Large intestine (tissue), 12 donors: ENCODE measurements at places on chromosomes 12 and 14. TPM values are rescaled to one million over a fixed set of nuclear protein-coding genes. Genes with fewer than 3 reads are reported as not detected.
A peak's percentile ranks its signal among the peaks of the same experiment; 100 is the strongest.

DNA sequence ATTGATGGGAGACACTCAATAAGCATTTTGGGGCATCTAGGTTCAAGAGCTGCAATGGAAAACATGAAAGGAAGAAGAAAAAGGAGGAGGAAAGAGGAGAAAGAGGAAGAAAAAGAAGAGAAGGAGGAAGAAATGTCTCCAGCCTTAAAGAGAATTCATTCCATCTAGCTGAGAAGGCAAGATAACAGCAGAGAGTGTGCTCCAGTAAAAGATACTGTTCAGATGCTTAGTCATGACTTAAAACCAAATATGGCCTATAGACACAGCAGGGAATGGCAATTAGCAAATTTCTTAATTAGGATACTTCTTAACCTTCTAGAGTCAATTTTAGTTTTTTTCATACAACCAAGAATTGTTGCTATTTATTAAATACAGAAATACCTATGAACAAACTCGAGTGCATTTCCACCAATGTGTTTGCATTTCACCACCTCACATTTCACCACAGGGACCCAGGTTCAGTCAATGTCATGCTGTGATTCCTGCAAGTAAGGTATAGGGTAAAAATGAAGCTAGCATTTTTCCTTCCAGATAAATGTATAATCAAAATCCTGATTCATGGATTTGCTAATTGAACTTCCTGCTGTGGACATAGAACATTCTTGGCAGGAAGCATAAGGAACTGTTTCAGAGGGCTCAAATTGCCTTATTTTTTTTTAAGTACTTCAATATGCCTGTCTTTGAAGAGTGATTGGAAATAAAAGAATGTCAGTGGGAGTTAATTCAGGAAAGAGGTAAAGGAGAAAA lies 177.8 kb downstream of the RPS29 start:
- no peak overlapping the region for H3K27ac ChIP-seq
- DNase-seq: no peak
- no peaks in the 10 kb centered on the region for H3K27me3 ChIP-seq

Gene FAM186B
- 0.91 TPM for polyA plus RNA-seq

Gene STAC3
- polyA plus RNA-seq: 4.0 TPM

Gene GPR137C
- polyA plus RNA-seq: 4.6 TPM

Gene LTA4H
- 218 TPM for polyA plus RNA-seq

- H3K27ac ChIP-seq: no peak overlapping the region
- DNase-seq: peak; percentile 43
- no peak overlapping the region for H3K4me3 ChIP-seq
- H3K27me3 ChIP-seq: peaks cover 11% of the 10 kb centered on the region
- H3K36me3 ChIP-seq: no peaks in the 10 kb centered on the region
- peaks cover 4% of the 10 kb centered on the region for H3K4me1 ChIP-seq
These were observed 3.2 kb downstream of the KRT86 start for GRCh38 chr12:52277486-52278245.

GRCh38 chr14:78688503-78688902 lies 518.3 kb downstream of the NRXN3 start:
- no peaks in the 10 kb centered on the region for H3K36me3 ChIP-seq
- DNase-seq: no peak
- no peaks in the 10 kb centered on the region for H3K27me3 ChIP-seq
- no peak overlapping the region for H3K27ac ChIP-seq

GRCh38 chr14:56817396-56817921 lies 7.2 kb upstream of the OTX2 start:
- DNase-seq: no peak
- H3K27ac ChIP-seq: no peak overlapping the region
- no peaks in the 10 kb centered on the region for H3K36me3 ChIP-seq
- H3K4me3 ChIP-seq: no peak overlapping the region
- no peaks in the 10 kb centered on the region for H3K4me1 ChIP-seq
- H3K27me3 ChIP-seq: peaks cover 74% of the 10 kb centered on the region

- no peaks in the 10 kb centered on the region for H3K36me3 ChIP-seq
- no peak overlapping the region for H3K27ac ChIP-seq
These were observed 170.6 kb upstream of the PWP1 start for GRCh38 chr12:107514887-107515445.

DNA sequence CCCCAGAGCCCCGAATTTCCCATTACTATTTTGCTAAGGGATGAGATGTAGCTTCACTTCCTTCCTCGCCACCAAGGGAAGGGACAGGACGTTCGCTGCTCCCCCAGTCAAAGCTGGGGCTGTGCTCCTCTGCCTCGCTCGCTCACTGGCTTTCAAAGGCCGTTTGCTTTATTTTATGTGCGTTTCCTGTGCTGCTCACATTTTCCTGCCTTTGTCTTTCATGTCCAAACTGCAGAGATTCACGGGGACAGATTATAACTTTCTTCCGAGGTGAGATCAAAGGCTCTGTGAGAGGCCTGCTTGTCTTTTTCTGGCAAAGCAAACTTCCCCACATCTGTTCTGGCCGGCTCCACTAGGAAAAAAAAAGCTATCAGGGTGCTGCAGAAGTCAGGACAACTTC lies 76.0 kb upstream of the FZD10 start:
- no peaks in the 10 kb centered on the region for H3K4me1 ChIP-seq
- peaks cover 3% of the 10 kb centered on the region for H3K27me3 ChIP-seq
- H3K36me3 ChIP-seq: no peaks in the 10 kb centered on the region
- no peak overlapping the region for H3K27ac ChIP-seq
- peak; percentile 16 for DNase-seq
- H3K4me3 ChIP-seq: no peak overlapping the region

- no peak overlapping the region for H3K27ac ChIP-seq
- H3K4me1 ChIP-seq: peaks cover 40% of the 10 kb centered on the region
- no peak for DNase-seq
- no peaks in the 10 kb centered on the region for H3K27me3 ChIP-seq
These were observed 82.9 kb downstream of the CHGA start for GRCh38 chr14:93005838-93006237.

DNA sequence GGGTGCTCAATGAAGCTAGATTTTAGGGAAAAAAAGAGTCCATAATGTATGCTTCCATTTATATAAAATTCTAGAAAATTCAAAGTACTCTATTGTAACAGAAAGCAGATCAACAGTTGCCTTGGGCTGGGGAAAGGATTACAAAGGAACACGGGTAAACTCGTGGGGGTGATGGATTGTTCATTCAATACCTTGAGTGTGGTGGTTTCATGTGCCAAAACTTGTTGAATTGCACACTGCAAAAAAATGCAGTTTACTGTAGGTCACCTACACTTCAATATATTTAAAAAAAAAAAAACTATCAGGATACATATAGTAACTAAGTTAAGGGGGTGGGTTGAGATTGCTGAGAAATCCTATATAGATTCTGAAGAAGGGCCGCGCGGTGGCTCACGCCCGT lies 33.6 kb downstream of the PAWR start:
- no peak for DNase-seq
- no peaks in the 10 kb centered on the region for H3K36me3 ChIP-seq
- no peaks in the 10 kb centered on the region for H3K27me3 ChIP-seq
- H3K4me3 ChIP-seq: no peak overlapping the region

DNA sequence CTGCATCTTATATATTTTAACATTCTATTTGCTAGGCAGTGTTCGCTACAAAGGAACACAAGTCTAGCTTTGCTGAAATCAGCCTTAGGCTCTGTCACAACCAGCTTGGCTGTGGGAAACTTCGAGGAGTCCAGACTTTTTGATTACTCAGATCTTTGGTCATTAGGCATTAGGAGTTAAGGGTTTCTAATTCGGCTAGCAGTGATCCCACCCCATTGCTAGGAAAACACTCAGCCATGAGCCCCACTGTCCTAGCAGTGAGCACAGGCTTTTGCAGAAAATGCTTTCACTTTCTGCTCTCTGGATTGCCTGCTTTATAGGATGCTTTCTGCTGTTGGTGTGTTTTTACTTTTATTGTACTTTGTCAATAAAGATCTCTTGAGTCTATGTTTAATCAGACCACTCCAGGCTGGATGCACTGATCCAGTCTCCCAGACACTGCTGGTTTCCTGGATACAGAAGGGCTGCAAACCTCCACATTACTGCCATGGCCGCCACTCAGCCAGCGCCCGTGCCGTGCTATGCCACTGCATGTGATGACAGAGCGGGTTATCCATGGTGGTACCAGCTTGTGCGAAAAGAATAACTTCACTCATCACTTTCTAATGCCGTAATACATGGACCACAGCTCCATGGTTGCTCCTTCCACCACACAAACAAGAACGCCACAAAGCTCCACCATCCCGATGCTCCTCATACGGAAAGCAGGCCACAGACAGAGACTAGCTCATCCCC lies 41.0 kb upstream of the PYGL start:
- DNase-seq: no peak
- H3K4me1 ChIP-seq: peaks cover 3% of the 10 kb centered on the region
- H3K4me3 ChIP-seq: no peak overlapping the region
- H3K27me3 ChIP-seq: peaks cover 3% of the 10 kb centered on the region

- H3K36me3 ChIP-seq: no peaks in the 10 kb centered on the region
- DNase-seq: peak; percentile 28
- H3K27me3 ChIP-seq: peaks cover 18% of the 10 kb centered on the region
- no peak overlapping the region for H3K4me3 ChIP-seq
- no peak overlapping the region for H3K27ac ChIP-seq
- H3K4me1 ChIP-seq: peaks cover 4% of the 10 kb centered on the region
These were observed 1.1 kb downstream of the CCDC197 start for GRCh38 chr14:93997916-93998870.

- DNase-seq: no peak
- H3K4me3 ChIP-seq: no peak overlapping the region
- H3K27me3 ChIP-seq: no peaks in the 10 kb centered on the region
- H3K4me1 ChIP-seq: peaks cover 15% of the 10 kb centered on the region
These were observed 437.2 kb downstream of the PCNX1 start for GRCh38 chr14:71344506-71344905.

Gene FOXM1
- 18.2 TPM for polyA plus RNA-seq

DNA sequence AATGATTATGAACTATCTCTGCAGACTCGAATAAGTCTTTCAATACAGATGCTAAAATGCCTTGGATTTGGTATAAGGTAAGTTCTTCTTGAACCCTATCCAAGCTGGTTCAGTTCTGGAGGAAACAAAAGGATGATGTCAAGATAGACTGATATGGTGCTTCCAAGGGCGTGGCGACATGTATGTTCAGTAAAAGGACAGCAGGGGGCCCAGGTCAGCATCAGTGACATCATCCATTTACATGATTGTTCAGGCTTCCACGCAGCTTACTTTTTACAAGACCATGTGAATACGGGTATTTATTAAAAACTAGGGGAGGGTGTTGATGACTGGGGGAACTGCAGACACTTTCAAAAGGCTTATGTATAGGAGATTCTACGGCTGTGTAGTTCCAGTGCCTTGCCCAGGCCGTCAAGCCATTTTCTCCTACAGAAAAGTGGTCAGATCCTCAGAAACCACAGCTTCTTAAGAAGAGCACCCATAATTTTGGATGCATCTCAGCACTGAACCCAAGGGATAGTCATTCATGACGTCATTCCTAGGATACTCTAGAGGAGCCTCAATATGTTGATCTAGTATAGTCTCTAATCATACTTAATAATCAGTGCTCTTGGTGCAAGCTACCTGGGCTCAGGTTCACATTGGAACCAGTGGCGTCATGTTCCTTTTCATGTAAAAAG lies 527.7 kb downstream of the FUT8 start:
- H3K27ac ChIP-seq: no peak overlapping the region
- H3K4me1 ChIP-seq: no peaks in the 10 kb centered on the region
- H3K36me3 ChIP-seq: no peaks in the 10 kb centered on the region

DNA sequence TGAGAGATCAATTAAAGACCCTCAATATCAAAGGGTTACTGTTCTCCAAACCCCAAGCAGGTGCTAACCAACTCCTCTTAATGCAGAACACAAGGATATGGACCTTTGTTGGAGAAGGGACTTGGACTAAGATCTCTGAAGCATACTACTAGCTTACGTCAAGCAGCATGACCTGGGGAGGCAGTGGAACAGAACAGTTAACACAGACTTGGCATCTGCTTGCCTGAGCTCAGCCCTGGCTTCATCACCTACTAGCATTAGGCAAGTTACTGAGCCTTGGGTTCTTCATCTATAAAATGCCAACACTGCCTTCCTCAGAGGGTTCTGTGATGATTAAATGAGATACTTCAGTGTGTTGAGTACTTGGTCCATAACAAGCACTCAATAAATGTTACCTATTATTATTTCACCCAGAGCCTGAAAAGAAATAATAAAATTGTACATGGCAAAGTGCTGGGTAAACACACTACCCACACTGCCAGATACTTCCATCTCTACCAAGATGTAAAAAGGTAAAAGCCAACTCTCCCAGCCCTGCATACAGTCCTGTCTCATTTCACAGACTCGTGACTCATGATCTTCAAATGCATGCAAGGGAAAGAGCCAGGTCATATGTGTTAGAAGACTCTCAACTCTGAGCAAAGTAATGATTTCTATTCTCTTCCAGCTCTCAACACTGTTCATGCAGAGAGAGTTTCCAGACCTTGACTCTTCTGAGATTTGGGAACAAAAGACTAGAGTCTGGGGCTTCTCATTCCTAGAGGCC lies 39.7 kb downstream of the FMNL3 start:
- DNase-seq: no peak
- H3K36me3 ChIP-seq: no peaks in the 10 kb centered on the region
- H3K4me1 ChIP-seq: peaks cover 32% of the 10 kb centered on the region
- no peak overlapping the region for H3K27ac ChIP-seq

Gene MAP4K5
- 37.2 TPM for polyA plus RNA-seq

- DNase-seq: no peak
- H3K27ac ChIP-seq: peak overlapping the region; percentile 92
- peak overlapping the region; percentile 72 for H3K4me3 ChIP-seq
- peaks cover 26% of the 10 kb centered on the region for H3K27me3 ChIP-seq
These were observed 1.3 kb downstream of the SLC38A1 start for GRCh38 chr12:46267575-46267824.

DNA sequence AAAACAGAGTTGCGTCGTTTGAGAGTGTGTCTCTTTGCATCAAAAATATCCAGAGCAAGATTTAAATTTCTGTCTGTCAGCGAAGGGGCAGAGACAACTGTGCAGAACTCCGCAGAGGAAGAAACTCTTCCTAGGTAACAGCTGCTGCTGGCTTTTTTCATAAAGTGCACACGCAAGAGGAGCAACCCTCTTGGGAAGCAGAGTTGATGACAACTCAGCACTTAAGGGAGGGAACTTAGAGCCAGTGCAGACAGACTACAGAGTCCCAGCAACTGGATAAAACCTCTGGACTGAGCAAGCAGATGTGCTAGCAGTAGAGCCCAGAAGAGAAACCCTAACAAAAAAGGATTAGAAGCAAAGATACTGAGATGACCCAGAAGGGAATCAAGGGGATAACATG lies 337.1 kb downstream of the PCNX1 start:
- no peak overlapping the region for H3K27ac ChIP-seq
- H3K36me3 ChIP-seq: no peaks in the 10 kb centered on the region
- peaks cover 3% of the 10 kb centered on the region for H3K27me3 ChIP-seq
- no peak overlapping the region for H3K4me3 ChIP-seq
- no peaks in the 10 kb centered on the region for H3K4me1 ChIP-seq

DNA sequence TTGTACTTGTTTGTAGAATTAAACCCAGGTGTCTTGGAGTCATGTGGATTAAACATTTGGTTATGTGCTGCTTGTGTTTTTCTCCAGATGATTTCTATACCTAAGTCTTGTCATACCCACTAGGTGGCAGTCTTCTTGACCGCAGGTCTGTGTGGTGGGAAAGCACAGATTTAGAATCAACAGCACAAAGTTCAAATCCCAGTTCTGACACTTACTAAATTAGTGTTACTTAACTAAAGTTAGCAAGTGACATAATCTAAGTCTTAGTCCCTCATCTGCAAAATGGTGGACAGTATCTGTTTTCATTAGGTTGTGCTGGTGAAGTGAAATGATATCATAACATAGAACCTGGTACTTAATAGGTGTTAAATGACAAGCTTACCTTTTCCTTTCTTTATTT lies 151.0 kb upstream of the ARHGAP5 start:
- DNase-seq: no peak
- H3K36me3 ChIP-seq: no peaks in the 10 kb centered on the region
- H3K4me3 ChIP-seq: no peak overlapping the region
- H3K4me1 ChIP-seq: peaks cover 8% of the 10 kb centered on the region
- H3K27me3 ChIP-seq: no peaks in the 10 kb centered on the region

GRCh38 chr12:109016978-109017377 lies 3.9 kb downstream of the SVOP start:
- no peaks in the 10 kb centered on the region for H3K27me3 ChIP-seq
- no peaks in the 10 kb centered on the region for H3K36me3 ChIP-seq
- no peak overlapping the region for H3K27ac ChIP-seq
- no peaks in the 10 kb centered on the region for H3K4me1 ChIP-seq
- no peak overlapping the region for H3K4me3 ChIP-seq
